Cortex of kidney (tissue), 1 donor: ENCODE measurements at places on chromosomes 3 and 15.

GRCh38 chr15:39628546-39629257 lies 47.8 kb downstream of the THBS1 start:
- DNase-seq = no peak

DNA sequence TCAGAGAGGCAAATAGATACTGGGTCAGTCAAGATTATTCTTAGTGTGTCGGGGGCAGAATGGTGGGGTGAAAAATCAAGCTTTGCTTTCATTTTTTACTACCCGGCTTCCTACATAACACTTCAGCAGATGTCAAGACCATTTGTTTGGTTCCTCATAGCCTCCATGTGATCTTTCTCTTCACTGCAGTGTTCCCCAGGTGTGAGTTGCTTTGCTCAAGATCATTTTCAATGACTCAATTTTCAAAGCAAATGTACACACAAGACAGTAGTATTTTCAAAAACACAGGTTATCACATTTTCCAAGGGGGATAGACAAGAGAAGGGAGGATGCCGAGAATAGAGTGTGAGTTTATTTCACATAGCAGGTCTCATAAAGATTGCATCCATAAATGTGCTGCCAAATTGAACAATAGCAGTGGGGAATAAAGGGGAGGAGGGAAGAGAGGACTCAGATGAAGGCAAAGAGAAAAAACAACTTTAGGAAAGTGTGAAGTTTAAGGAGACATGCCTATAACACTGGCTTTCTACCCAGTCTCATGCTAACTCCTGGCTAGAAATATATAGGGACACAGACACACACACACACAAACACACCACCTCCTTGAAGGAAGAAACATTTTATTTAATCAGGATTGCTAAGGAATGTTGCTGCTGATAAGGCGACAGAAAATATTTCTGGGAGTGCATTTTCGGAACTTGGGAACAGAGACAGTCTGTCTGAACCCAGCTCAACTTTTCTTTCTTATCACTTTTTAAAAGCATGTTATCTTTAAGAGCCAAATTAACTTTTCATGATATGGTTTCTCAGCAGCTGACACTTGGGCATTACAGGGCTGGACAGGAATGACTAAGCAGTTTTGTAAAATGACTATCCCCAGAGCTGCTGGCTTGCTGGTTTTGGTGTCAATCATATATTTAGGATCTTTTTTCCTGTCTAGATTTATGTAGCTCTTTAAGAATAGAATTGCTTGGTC lies 402.4 kb downstream of the RBMS3 start:
- no peak for DNase-seq

DNA sequence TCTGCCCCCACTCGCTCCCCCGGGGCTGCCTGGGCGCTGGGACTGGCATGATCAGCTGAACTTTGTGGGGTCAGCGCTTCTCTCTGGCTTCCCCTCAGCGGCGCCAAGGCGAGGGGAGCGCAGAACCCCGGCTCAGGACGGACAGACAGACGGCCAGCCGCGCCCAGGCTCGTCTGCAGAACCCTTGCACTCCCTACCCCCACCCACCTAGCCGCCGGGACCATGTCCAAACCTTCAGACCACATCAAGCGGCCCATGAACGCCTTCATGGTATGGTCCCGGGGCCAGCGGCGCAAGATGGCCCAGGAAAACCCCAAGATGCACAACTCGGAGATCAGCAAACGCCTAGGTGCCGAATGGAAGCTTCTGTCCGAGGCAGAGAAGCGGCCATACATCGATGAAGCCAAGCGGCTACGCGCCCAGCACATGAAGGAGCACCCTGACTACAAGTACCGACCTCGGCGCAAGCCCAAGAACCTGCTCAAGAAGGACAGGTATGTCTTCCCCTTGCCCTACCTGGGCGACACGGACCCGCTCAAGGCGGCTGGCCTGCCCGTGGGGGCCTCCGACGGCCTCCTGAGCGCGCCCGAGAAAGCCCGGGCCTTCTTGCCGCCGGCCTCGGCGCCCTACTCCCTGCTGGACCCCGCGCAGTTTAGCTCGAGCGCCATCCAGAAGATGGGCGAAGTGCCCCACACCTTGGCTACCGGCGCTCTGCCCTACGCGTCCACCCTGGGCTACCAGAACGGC lies 621 bp downstream of the SOX14 start:
- DNase-seq = no peak

- no peak for DNase-seq
Observed at GRCh38 chr15:47196048-47196447, 521.3 kb upstream of the SEMA6D start.

- no peak for DNase-seq
Observed at GRCh38 chr15:80562033-80562432, 133.1 kb upstream of the ABHD17C start.

- no peak for DNase-seq
Observed at GRCh38 chr3:194030372-194030771, 105.6 kb upstream of the HES1 start.

DNA sequence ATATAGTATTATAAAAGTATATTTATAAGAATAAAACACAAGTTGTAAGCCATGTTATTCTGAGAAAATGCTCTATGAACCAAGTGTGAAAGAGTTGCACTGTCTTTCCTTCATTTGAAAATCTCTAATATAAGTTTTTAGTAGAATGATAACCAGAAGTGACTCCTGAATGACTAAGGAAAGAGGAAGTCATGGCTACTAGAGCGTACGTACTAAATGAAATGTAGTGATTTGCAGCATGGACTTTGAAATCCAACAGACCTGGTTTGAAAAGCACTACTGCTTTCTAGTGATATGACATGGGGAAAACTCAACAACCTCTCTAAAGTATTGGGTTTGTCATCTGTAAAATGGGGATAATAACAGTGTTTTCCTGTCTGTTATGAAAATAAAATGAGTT lies 10.3 kb upstream of the DNAJC13 start:
- DNase-seq = no peak

- DNase-seq = no peak
Observed at GRCh38 chr3:190568036-190568435, 54.2 kb downstream of the IL1RAP start.

GRCh38 chr15:67127965-67128364 lies 62.6 kb downstream of the SMAD3 start:
- DNase-seq = no peak

GRCh38 chr3:172868582-172869200 lies 118.2 kb downstream of the ECT2 start:
- DNase-seq = no peak

GRCh38 chr3:179027326-179027900 lies 44.2 kb downstream of the ZMAT3 start:
- no peak for DNase-seq

DNA sequence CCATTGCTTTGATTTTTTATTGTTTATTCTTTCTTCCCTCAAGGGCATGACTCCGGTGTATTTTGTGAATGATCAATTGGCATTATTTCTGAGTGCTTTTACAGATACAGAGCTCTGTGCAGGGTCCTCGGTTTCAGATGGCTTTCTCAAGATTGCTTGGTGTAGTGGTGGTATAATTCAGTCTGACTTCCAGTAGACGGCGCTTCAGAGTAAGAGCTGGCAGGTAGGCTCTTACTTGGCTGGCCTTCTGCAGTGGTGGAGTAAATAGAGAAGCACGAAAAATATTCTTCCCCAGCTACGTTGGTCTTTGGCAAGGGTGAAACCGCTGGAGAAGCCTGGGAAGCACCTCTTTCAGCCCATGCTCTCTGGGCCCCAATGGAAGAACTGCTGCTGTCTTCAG lies 723.0 kb upstream of the BCHE start:
- DNase-seq = no peak

- no peak for DNase-seq
Observed at GRCh38 chr15:43799945-43800285, at the start of gene SERINC4. SERINC4 (minus strand) TSS chr15:43800220; CDS start chr15:43799986, 234 bp downstream.

DNA sequence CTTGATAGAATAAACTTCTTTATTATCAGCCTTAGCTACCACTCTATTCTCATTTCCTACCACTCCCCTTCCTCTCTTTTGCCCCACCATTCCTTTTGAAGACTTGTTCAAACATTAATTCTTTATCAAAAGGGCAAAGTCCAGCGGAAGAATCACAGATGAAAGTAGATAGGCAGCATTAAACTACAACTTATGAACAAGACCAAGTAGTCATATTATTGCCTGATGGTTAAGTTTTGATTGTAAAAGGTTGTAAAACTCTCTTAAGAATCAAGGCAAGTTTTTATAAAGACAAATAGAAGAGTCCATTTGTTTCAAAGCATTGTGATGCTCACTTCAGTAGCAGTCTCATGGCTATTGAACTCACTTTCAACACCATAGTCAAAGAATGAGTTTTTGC lies 22.4 kb upstream of the TGFBR2 start:
- DNase-seq = no peak

DNA sequence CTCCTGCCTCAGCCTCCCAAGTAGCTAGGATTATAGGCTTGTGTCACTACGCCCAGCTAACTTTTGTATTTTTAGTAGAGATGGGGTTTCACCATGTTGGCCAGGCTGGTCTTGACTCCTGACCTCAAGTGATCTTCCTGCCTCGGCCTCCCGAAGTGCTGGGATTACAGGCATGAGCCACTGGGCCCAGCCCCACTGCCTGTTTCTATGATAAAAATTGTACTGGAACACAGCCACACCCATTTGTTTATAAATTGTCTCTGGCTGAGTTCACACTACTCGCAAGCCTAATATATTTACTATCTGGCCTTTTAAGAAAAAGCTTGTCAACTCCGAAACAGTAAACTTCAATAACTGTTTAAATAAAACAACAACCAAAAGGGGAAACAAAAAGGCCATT lies 309.4 kb upstream of the WNT5A start:
- no peak for DNase-seq

DNA sequence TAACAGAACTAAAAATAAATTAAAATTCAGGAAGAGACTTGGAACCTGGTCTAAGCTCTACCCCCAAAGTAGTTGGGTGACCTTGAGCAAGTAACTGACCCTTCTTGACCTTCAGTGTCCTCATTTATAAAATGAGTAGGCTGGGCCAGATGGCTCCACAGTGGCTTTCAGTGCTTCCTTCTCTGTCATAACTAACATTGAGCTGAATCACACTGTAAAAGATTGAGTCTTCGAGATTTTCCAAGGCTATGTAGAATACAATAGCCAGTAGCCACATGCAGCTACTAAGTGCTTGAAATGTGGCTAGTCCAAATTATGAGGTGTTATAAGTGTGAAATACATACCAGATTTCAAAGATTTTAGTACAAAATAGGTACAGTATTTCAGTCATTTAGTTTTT lies 313.3 kb downstream of the MECOM start:
- no peak for DNase-seq

DNA sequence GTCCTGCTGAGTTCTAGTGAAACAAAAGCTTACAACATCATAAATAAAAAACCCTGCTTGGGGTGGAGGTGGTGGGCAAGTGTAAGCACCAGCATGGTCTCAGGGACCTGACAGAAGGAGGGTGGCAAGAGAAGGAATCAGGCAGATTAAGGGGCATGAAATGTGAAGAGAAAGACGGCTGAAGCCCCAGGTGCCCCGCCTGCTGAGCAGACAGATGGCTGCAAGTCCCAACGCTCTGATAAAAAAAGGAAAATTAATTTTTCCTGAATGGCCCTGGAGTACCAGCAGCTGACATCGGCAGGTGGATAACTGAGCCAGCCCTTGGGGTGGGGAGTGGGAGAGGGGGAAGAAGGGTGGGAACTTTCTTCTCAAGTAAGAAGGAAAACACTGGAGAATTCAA lies 137.9 kb downstream of the XXYLT1 start:
- DNase-seq = no peak

DNA sequence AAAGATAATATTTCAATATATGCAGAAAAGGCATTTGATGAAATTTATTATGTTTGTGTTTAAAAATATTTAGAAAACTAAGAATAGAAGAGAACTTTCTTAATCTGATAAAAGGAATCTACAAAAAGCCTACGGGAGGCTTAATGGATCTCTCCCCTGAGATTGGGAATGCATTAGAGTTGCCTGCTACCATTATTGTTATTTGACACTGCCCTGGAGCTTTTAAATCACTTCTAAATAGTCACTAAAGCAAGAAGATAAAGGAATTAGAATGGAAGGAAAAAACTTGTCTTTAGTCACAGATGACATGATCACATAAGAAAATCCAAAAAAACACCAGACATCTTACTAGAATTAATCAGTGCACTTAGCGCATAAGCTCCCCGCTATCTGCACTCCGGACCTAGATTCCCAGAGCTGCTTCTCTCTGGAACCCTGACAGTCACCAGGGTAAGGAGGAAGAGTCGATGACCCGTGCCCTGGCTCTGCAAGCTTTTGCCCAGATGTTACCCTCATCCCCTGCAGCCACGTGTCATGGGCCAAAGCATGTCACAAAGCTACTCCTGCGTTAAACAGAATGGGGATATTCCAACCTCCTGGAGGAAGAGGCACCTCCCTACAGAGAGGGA lies 97.1 kb downstream of the MINAR1 start:
- no peak for DNase-seq

GRCh38 chr15:63277893-63278456 lies 570 bp downstream of the APH1B start:
- no peak for DNase-seq

DNA sequence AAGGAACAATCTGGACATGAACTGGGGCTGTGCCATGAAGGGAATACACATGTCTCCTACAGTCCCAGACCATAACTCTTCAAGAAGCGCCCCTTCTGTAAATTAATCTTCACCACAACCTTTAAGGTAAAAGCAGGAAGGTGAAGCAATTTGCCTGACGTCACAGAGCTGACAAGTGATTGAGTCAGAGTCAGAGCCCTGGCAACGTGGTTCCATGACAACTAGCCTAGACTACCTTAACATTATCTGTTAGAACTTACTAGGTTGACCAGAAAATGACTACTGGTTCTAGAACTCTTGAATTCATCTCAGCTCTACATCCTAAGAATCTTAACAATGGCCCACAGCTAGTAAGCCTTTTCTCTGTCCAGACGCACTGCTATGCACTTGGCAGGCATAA lies 124.6 kb downstream of the NTRK3 start:
- no peak for DNase-seq

DNA sequence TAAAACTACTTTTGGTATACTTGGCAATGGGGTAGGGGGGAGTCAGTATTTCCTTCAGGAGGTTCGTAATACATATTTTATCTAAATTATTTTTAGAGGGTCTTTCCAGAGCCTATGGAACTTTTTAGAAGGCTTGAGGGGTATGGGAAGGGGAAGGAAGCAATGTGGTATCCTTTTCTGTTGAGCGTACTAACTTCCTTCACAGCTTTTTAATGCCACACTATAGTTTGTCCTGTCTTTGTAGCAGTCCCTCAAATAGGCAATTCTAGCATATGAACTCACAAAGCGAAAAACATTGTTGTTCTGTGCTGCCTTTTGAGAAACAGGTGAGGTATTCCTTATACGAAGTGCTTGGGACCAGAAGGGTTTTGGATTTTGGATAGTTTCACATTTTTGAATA lies 22.3 kb upstream of the P2RY13 start:
- DNase-seq = no peak

DNA sequence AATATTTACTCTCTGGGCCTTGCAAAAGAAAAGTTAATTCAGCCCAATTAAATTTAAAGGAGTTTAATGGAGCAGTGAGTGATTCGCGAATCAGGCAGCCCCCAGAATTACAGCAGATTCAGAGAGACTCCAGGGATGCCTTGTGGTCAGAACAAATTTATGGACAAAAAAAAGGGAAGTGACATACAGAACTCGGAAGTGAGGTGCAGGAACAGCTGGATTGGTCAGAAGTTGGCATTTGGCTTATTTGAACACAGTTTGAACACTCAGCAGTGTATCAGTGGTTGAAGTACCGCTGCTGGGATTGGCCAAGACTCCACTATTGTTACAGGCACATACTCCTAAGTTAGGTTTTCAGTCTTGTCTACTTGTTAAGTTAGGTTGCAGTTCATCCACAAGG lies 145.0 kb upstream of the GAP43 start:
- no peak for DNase-seq
